Posterior vena cava (tissue), 2 donors: ENCODE measurements at places on chromosomes 7 and 10. TPM values are rescaled to one million over a fixed set of nuclear protein-coding genes. Genes with fewer than 3 reads are reported as not detected.

- DNase-seq: no peak
Measured at GRCh38 chr10:7956508-7956907, 98.0 kb upstream of the GATA3 start.

DNA sequence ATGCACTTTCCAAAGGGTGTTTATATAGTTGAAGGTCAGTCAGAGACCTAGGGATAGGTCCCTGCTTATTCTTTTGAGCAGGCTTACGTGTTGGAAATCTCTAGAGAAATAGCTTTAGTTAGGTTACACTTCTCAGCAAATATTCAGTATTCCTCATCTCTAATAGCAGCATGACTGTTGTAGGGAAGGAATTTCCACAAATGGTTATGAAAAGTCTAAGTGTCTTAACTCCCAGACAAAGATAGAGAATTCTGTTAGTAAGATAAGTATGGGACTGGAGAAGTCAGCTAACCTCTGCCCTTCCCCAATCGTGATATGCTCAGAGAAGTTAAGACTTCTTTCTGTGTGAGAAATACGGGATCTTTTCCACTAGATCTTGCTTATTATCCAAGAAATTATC is 16.5 kb downstream of the SGPL1 start:
- no peak for DNase-seq

DNA sequence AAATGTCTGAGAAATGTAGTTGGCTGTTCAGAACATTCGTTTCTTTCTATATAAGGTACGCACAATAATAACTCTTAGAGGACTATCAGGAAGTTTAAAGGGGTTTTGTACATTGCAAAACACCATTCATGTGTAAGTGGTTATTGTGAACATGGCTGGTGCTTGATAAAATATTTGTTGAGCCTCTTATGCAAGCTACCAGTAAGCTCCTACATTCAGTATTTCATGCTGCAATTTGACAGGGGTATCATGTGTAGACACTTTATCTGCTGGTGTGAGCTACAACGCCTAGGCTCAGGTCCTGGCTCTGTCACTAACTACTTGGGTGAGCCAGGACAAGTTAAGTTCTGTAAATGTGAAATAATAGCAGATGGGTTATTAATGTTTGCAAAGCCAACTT is 75.5 kb downstream of the MAP3K8 start:
- no peak for DNase-seq

DNA sequence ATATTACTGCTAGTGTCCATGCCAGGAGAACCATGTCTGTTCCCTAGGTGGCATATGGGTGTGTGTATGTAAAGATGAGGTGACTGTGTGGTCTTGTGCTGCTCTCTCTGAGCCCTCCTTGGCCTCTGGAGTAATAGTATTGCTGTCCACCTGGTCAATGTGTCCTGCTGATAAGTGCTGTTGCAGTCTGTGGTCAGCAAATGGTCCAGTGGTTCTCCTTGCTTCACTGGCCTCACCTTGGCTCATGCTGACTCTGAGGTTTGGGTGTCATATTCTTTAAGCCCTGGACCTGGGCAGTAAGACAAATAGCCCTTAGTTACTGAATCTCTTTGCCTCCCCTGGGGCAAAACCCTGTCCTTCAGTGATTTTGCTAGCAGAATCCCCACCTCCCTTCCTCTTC is 56.8 kb downstream of the TPST1 start:
- DNase-seq: no peak

DNA sequence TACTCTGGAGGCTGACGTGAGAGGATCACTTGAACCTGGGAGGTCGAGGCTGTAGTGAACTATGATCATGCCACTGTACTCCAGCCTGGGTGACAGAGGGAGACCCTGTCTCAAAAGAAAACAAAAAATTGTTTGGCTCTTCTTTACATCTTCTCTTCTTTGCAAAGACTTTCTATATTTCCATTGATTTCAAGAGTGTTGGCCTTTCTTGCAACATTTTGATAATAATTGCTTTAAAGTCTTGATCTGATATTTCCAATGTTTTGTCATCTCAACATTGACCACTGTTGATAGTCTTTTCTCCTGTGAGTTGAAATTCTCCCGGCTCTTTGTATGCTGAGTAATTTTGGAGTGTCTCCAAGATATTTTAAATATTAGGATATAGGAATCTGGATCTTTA is 17.8 kb upstream of the CLDN4 start:
- DNase-seq: no peak

DNA sequence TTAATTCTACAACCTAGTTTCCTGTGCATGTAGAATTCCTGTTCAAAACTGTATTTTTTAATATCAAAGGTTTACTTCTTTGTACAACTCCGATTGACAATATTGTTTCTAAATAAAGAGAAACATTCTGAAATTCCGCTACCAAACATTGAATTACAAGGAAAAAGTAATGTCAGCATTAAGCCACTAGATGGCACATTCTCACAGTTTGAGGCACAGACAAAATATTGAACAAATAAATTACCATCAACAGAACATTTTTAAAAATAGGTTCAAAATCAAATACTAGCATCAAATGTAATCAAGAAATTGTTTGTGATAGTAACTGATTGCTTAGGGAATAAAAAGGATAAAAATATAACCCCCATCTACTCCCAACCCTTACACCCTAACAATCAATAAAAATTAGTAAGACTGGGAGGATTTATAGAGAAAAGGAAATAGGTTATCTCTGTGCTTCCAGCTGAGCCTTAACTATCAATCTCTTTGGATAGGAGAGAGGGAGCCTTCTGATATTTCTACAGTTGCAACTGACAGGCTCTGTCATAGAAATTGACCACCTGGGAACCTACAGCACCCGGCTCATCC is 86.6 kb upstream of the C7orf33 start:
- DNase-seq: no peak

DNA sequence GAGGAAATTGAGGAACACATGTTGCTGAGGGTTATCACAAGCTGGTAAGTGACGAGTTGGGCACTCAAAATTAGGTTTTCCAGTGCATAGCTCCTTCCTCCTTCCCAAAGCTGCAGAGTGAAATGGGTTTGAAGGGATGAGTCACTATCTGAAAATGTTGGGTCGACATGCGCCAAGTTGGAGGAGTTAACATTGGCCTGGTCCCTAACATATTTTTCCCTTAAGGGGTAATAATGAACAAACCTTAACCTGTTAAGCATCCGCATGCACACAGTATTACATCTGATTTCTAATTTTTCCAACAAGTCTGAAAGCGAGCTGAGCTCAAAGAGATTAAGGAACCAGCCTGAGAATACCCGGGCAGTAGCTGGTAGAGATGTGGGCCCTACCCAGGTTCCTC is 20.7 kb upstream of the TECTB start:
- no peak for DNase-seq

The GALNT17 gene
- total RNA-seq: 24.7 TPM

The PDE6C gene
- total RNA-seq: not detected
